ENCODE measurements at places on chromosomes 4 and X.

GRCh38 chr4:102959496-102959895 lies 60.0 kb downstream of the SLC9B1 start:
- DNase-seq, result no peak

DNA sequence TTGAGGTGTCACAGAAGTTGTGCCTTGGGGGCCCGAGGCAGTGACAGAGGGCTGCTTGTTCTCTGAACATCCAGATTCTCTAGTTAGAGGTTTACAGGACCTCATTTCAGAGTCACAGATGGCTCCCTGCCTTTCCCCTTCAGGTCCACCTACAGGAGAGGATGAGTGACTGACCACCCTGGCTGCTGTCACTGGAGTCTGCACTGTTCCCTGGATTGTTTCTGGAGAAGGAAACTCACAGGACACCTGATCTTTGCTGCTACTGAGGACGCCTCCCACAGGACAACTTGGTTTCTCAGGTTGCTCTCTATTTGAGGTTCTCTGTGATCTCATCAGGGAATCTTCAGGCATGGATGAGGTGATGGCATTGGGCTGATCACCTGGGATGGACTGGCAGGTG lies 58.3 kb downstream of the GPRIN3 start:
- no peak for DNase-seq

- DNase-seq, result no peak
These were observed 1.9 kb downstream of the STK26 start for GRCh38 chrX:132025041-132025440.

GRCh38 chr4:64251781-64252180 lies 157.5 kb downstream of the TECRL start:
- no peak for DNase-seq

- DNase-seq, result no peak
These were observed 32.4 kb upstream of the CCNG2 start for GRCh38 chr4:77124576-77124975.

DNA sequence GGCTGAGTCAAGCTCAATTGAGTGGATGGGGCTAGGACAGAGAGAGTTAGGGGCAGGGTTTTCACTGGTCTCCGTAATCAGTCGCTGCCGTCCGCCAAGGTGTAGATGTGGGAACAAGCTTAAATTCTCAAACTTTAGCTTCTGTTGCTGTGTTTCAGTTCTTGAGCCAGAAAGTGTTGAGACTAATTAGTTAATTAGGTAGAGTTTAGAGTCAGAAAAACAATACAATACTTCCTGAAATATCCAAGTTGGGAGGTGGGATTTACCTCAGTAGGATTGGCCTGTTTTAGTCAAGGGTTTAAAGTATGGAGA lies 1.1 kb upstream of the UBE2D3 start:
- no peak for DNase-seq

DNA sequence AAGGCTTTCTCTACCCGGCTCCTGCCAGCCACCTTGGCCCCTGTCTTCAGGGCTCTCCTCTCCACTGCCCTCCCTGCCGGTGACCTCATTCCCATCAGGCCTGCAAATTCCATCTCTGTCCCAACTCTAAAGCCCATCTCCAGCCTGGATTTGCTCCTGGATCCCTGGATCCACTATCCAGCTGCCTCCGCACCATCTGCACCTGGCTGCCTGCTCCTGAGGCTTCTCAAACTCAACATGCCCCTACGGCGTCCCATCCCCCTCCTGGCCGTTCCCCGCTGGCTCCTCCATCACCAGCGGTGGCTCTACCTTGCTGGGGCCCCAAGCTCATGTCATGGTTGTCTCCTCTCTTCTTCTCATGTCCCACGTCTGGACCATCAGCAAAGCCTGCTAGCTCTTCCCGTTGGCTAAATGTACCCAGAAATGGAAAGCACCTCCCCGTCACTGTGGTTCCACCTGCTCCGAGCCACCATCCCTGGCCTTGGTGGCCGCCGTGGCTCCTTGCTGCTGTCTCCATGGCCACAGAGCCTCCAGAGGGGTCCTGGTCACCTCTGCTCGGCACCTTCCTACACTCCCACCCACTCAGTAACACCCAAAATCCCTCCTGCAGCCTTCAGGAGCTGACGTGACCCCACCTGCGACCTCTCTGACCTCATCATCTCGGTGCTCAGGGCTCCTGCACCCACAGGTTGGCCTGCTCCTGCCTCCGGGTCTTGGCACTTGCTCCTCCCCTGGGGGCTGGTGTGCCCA lies 58.5 kb downstream of the ADRA2C start:
- no peak for DNase-seq

DNA sequence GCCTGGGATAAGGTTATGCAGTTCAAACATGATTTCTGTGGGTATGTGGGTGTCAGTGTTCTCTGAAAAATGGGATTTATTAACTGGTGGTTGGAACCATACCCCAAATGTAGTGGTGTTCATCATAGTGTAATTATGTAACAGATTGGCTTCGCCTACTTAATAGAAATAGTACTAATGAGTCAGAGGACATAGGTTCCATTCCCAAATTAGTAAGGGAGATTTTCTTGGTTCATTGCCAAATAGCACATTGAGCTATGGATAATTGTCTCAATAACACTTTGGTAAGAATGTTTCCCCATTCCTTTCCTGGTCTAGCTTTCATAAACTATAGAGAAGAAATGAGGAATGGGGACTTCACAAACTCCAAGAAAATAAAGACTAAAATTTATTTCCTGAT lies 20.5 kb upstream of the CYBB start:
- no peak for DNase-seq

Data from germinal center (tissue), 1 donor.